ENCODE measurements at places on chromosomes 5 and 9.

GRCh38 chr9:131277910-131278701, 1.8 kb upstream of the FAM78A start:
- no peak for DNase-seq

DNA sequence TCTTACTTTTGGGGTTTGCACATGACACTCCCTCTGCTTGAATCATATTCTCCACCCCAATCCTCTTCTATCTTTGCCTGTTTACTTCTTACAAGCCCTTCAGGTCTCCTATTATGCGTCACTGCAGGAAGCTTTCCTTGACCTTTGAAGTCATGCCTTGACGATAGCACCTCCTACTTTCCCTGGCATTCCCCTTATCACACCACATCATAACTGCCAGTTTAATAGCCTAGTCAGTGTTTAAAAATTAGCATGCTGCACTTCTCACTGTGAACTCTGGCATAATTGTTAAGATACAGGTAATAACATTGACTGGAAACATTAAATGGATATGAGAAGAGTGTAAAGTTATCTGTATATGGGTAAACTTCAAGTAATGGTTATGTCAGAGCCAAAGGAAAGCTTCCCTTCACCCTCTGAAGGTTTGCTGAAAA, 37.1 kb upstream of the CEP120 start:
- DNase-seq, result no peak

- DNase-seq, result no peak
Observed at GRCh38 chr5:120083851-120084542, 380.1 kb upstream of the PRR16 start.

GRCh38 chr5:103019804-103020203, 100.1 kb downstream of the GIN1 start:
- no peak for DNase-seq

GRCh38 chr9:29297592-29297991, 1724.3 kb upstream of the C9orf72 start:
- no peak for DNase-seq

GRCh38 chr5:14569948-14570691, 11.5 kb upstream of the OTULINL start:
- DNase-seq, result no peak

GRCh38 chr5:115639377-115639776, 13.5 kb upstream of the TMED7 start:
- no peak for DNase-seq

DNA sequence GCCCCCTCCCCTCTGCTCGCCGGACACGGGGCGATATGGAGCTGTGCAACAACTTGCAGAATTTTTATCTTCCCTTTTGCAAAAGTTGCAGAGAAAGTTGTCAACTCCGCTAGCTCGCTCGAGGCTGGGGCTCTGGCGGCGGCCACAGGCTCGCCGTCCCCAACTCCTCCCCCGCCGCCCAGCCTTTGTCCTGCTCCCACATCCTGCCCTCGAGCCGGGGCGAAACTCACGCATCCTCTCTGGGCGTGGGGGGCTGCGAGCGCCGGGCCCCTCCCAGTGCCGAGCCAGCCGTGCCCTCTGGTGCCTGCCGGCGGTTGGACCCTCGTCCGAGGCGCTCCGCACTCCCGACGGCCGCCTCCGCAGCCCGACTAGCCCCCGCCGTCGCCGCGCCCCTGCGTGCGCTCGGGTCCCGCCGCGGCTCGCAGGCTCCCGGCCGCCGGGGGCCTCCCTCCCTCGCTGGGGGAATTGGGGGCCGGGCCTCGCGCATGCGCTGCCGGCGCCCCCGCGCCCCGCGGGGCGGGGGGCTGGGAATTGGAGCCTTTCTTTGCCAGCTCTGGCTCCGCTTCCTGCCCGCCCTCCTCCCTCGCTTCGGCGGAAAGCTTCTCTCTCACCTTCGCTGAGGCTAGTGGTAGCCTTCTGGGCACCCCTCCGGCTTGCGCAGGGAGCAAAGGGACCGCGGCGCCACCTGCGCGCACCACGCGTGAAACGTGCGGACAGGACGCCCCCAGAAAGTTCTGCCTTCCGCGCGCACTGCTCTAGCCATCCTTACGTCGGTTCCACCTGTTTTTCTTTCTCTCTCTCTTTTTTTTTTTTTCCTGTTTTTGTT, at the start of gene CCNJL:
Gene CCNJL (minus strand): TSS at position 431 of the 826 bp plus-strand sequence. CDS start 641 bp downstream, outside the sequence.
- no peak for DNase-seq

GRCh38 chr5:24644761-24645160, at the start of gene CDH10:
Gene CDH10 (minus strand): TSS chr5:24644978. CDS start chr5:24593490, 51,488 bp downstream.
- DNase-seq, result no peak

DNA sequence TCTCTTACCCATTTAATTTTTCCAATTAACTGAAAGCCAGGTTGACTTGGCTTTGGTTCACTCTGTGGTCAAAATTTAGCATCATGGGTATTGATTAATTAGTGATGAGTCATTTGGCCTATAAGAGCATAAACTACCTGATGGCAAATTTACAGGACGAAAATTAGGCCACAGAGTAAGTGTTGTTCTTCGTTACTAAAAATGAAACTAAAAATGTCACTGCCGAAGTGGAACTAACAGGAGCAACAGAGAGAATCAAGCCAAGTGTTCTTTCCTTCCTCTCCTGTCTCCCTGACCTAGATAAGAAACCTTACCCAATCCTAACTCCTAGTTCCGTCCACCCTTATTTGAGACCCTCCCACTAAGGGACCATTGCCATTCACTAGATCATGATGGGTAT, 176.9 kb downstream of the RAB3C start:
- no peak for DNase-seq

GRCh38 chr5:155759984-155760383, 567.0 kb upstream of the SGCD start:
- DNase-seq, result no peak

Data from SIG-M5 (cell line).